ENCODE measurements at places on chromosomes 5 and 9.

- no peak for DNase-seq
Observed at GRCh38 chr5:101080462-101081240, 177.6 kb upstream of the ST8SIA4 start.

- DNase-seq = no peak
Observed at GRCh38 chr9:84303061-84303460, 37.5 kb downstream of the SLC28A3 start.

DNA sequence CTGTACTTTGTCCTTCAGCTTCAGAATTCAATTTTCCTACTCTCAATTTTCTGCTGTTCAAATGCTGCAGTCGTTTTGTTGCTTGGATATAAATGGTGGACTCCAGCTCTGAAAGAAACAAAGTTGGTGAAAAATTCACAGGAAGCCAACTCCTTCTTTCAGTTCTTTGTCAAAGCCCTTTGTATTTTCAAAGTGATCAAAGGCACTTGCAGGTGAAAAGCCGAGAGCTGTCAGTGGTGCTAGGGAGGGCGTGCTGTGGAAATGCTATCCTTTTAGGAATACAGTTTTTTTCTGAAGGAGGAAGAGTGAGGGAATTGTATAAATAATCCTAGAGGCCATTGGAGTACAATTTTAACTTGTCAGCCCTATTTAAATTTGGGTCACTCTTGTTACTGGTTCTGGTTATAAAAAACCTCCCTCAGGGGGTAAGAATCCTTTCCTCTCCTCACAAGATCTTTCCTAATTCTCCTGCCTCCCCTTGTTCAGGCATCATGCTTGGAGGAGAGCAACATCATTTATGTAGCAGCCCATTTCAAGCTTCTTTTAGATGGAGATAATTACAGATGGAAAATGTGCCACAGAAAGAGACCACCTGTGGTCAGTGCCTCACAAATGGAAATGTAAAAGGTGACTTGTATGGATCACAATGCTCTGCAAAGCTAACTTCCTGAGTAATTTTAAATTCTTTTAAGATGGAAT is 62.5 kb upstream of the GHR start:
- DNase-seq = no peak

- DNase-seq = no peak
Observed at GRCh38 chr9:28190981-28191380, 617.7 kb upstream of the C9orf72 start.

GRCh38 chr5:1797103-1797800 is 2.4 kb downstream of the MRPL36 start:
- no peak for DNase-seq

GRCh38 chr5:37825334-37825915 is 14.4 kb downstream of the GDNF start:
- DNase-seq = no peak

DNA sequence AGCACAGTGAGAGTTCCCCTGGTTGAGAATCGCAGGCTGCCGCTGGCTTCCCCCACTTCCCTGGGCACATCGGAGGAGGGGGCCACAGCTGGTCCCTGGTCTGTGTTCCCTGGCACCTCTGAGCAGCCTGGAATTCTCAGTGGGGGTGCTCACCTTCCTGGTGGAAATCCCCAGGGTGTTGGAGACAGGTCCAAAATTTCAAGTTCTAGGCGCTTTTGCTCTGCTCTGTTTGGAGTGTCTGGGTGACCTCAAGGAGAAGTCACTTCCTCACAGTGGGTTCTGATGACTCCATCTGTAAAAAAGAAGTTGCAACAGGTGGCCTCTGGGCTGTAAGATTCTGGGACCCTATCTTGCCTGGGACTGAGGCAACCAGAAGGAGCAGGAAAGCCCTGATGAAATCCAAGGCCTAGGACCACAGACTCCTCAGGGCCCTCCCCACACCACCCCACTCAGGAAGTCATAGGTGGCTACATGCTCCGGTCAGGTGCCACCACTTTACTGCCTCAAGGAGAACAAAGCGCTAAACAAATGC is at the start of gene TRAF1:
Gene TRAF1, minus strand, starts transcription at position 400 of the 532 bp plus-strand sequence. CDS start 721 bp downstream, outside the sequence.
- no peak for DNase-seq

GRCh38 chr5:143359869-143360268 is 43.6 kb downstream of the NR3C1 start:
- no peak for DNase-seq

GRCh38 chr5:143707806-143708205 is 104.2 kb upstream of the HMHB1 start:
- no peak for DNase-seq

DNA sequence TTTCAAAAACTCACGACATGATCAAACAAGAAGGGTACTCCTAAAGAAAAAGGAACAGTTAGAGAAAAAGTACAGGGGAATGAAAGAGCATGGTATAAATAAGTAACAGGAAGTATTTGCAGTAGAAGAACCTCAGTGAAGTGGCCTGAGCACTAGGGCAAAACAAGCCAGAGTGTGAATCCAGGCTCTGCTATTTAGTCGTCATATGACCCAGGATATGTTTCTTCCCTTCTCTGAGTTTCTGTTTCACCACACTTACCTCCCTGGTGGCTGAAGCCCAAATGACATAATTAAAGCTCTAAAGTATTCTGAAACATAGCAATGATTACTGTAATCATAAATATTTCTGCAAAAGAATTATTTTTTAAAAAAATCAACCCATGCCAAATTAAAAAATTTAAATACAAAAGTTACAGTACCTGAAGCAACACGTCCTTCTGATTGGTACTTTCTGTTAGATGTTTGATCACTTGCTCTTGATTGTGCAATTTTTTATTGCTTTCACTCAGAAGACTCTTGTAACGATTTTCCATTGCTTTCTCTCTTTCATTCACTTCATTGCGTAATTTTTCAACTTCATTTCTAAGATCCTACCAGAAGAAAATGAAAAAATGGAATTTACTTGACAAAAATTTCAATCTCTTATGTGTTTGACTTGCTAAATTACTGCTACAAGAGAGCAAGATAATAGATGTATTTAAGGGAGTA is 88.9 kb downstream of the CDK5RAP2 start:
- no peak for DNase-seq

GRCh38 chr5:169723103-169723831 is 86.2 kb downstream of the DOCK2 start:
- DNase-seq = no peak

- no peak for DNase-seq
Observed at GRCh38 chr5:93675460-93676450, 65.6 kb downstream of the POU5F2 start.

DNA sequence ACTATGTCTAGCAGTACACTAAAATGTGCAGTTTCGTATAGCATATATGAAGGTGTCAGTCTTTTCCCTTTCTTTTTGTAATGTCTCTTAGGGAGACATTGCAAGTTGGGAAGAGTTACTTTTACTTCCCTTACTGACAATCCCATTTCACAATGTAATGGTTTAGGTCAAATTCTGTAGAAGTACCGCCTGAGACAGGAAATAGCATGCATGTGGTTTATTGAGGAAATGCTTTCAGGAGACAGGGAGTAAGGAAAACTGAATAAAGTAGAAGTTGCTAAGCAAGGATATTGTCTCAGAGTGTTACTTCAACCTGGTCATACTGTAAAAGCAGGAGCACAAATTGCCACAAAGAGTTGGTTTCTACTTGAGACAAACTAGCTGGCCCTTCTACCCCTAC is 32.1 kb upstream of the MSANTD3 start:
- DNase-seq = no peak

GRCh38 chr5:141949511-141949910 is 8.5 kb downstream of the PCDH12 start:
- no peak for DNase-seq

DNA sequence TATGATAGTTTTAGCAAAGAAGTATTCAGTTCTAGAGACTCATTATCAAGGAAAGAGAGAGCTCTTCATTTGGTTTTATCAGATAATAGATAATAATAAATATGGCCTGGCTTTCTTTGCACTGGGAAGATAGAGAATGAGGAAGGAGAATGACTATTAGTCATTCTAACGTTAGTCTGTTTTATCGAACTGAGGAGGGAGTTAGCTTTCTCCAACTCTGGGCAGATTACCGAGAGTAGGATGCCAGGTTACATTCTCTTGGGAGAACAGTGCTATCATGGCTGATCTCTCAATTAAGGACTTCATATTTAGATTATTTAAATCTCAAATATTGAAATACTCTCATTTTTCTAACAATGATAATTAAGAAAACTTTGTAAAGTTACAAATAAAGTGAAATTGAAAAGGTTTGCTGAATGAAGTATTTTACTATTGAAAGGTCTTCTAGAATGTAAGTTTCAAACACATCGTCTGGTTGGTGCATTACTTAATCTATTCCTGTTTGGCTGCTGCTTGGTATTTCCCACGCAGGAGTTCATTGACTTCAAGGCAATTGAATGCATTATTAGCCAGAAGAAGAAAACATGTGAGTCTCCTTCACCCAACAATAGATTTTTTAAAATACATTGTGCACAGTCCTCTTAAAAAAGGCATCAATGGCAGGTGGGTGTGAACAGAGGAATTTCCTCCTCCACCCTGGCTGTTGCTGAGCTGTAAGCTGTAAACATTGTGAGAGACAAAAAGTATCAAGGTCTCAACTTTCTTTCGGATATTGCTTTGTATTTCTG is 140.8 kb downstream of the C9orf152 start:
- no peak for DNase-seq

GRCh38 chr5:138282920-138283742 is 8.7 kb upstream of the GFRA3 start:
- DNase-seq = no peak

All from T-helper 22 cell (primary cell).